ENCODE measurements at places on chromosomes 4 and X.
A peak's percentile ranks its signal among the peaks of the same experiment; 100 is the strongest.

DNA sequence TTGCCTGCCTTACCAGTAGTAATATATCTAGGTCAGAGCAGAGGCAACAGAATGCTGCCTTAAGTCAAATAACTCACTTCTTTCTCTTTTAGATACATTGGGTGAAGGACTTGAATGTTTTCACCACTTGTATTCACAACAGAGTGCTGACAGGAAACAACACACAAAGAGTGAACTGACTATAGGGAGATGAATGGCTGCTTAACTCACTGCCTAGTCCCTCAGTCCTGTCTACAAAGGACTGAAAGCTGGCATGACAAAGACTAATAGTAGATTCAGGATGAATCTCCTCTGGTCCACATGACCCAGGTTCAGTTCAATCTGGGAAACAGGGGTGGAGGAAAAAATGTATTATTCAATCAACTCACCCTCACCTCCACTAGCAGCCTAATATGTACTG, 134.2 kb downstream of the GALNTL6 start:
- no peak for DNase-seq

GRCh38 chr4:27018910-27019309, 158.3 kb downstream of the STIM2 start:
- no peak for DNase-seq

DNA sequence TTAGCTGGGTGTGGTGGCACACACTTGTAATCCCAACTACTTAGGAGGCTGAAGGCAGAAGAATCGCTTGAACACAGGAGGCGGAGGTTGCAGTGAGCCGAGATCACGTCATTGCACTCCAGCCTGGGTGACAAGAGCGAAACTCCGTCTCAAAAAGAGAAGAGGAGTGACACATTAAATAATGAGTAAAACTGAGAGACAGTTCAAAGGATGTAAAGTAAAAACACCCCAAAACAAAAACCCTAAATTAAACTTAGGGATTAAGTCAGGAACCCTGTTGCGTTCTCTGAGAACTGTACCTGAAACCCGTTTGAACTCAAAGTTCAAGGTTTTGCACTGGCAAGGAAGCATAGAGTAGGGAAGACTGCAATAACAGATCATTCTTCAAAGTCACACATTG, 141.7 kb downstream of the BRWD3 start:
- DNase-seq, result no peak

GRCh38 chrX:83966347-83966746, 105.4 kb downstream of the CYLC1 start:
- no peak for DNase-seq

GRCh38 chr4:140969296-140969695, 164.0 kb downstream of the RNF150 start:
- no peak for DNase-seq

DNA sequence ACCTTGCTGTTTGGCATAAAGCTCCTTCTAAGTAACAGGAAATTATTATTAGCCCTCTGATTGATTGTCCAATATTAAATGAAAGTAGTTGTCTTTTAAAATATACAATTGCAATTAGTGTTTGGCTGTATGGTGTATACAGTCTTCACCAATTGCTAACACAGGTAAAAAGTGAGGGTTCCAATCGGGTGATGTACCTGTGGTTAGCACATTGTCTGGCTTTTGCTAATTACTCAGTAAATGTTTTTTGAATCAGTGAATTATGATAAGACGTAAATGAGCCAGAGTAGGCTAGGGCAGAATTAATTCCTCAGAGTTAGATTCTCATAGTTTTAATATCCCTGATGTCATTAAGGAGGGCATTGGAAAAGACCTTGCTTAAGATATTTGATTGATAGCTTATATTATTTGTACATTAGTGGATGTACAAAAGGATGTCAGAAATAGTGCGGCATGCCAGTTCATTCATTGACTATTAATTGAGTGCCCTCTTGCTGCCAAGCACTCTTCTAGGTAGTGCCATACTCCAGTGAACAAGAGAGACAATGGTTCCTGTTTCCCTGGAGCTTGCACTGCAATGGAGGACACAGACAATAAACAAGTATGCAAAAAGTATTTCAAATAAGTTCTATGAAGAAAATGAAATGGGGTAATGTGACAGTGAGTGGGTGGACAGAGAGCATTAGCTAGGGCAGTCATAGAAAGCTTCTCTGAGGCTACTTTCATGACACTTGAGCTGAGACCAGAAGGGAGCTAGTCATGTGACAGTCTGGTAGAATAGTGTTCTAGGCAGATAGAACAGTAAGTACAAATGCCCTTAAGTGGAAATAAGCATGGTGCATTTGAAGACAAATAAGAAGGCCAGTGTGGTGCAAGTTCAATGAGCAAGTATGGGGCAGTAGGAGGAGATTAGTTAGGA, 205.9 kb upstream of the CASK start:
- no peak for DNase-seq

- DNase-seq, result no peak
Observed at GRCh38 chrX:68084765-68085164, 348.5 kb downstream of the OPHN1 start.

DNA sequence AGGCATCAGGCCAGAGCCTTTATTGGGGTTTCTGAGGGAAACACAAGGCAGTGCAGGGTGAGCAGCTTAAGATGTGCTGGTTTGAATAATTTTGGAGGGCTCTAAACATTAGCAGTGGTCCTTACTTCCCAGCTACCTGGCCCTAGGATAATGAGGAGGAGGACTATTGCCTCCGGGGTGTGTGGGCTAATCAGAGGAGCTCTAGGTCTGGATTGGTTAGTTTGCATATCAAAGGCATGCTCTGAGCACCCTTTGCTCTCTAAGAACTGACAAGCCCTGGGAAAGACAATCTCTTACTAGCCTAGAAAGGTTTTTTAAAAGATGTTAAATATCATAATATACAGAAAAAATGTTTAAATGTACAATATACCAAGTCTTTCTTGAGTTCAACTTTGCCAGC, 58.4 kb downstream of the RXFP1 start:
- no peak for DNase-seq

- DNase-seq, result no peak
Observed at GRCh38 chrX:133646719-133647116, 231.4 kb upstream of the GPC4 start.

DNA sequence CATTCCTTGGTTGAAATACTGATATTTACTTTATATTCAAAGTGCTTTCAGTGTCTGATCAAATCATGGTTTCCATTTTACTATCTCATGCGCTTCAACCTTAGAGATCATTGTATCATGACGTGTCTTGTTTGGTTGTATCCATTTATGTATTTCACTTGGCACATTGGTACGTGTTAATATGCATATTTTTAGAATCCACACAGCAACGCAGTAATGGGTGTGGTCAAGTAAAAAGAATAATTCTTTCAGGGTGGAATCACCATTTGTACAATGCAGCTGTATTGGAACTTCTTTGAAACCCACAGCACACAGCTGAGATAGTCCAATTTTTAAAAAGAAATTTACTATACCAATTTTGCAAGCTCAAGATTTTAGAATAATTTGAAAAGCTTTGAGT, 29.1 kb downstream of the VCX start:
- DNase-seq, result no peak

DNA sequence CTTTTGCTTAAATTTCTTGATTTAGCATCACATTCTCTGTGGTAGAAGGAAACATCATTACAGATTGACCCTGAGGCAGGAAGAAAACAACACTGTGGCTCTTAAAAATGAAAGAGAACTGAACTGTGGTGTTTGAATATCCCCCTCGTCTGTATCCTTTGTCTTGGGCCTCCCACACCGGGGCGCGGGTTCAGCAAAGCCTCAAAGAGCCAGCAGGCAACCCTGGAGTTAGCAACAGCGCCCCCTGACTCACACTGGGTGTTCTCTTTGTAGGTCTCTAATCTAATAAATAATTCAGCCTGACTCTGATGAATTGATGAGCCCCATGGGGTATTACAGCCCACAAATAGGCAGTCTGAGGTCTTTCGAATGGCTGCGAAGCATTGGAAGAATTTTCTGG, 46.1 kb upstream of the CTSO start:
- DNase-seq, result no peak

- DNase-seq, result no peak
Observed at GRCh38 chr4:118329849-118330248, 23.0 kb downstream of the PRSS12 start.

GRCh38 chr4:141416677-141417363, 196.1 kb downstream of the ZNF330 start:
- no peak for DNase-seq

DNA sequence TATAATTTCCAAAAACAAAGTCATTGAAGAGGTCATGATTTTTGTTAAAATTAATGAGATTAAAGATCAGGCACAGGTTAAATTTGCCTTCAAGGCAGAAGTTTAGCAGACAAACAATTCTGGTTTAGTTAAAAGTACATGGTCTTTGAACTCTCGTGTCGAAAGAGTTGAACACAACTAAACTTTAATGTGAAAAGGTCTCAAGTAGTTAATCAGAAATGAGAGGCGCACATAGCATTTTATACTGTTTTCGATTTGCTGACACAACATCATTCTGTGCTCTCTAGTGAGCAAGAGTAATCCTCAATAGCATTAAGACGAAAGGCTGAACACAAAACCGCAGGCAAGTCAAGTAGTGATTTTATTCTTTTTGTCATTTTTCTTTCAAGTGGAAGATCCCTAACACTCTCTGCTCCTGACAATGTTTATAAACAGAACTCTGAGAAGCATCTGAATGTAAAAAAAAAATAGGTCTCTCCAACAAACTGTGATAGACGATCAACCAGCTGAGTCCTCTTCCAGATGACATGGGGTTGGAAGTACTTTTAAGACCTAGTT, 49.8 kb downstream of the SH3RF1 start:
- DNase-seq, result no peak

DNA sequence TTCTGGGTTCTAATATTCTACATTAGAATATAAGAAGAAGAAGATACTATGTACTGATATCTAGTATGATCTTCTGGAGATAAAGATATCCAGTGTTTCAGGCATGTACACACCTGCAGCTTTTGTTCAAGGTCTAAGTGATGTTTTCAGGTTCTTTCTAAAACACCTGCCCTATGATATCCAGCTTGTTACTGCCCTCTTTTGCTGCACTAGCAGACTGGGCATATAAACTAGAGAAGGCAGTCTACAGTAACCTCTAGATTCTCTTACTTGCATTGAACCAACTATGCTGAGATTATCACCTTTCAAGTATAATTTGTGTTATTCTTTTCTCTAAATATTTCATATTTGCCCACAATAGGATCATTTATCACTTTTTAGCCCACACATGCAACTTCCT, 1.9 kb upstream of the FRYL start:
- DNase-seq, result no peak

DNA sequence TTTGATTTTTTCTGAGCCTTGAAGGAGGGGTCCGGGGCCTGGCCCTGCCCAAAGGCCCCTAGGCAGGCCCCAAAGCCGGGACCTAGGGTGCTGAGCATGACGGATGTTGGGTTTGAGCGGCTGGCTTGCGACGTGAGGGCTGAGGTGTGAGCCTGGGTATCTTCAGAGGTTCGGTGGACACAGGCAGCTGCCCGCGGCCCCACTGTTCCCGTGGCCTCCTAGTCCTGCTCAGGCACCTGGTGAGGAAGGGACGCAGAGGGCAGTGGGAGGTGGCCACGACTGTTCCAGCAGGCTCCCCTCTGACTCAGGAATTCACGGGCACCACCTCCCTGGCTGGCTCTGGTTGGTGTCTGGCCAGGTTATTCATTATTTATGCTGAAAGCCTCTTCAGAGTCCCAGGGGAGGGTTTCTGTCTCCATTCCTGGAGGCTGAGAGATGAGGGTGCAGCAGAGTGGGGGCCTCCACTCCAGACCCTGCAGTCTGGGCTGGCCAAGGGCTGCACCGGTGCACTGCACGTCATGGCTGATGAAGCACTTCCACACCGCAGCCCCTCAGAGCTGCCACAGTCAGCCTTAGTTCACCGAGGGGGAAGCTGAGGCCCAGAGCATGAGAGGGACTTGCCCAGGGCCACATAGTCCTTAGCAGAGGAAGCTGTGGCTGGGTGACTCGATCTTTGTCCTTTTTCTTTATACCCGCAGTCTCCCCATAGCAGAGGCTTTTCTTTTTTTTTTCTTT, 2.2 kb downstream of the MSANTD1 start:
- DNase-seq, result peak; percentile 60

DNA sequence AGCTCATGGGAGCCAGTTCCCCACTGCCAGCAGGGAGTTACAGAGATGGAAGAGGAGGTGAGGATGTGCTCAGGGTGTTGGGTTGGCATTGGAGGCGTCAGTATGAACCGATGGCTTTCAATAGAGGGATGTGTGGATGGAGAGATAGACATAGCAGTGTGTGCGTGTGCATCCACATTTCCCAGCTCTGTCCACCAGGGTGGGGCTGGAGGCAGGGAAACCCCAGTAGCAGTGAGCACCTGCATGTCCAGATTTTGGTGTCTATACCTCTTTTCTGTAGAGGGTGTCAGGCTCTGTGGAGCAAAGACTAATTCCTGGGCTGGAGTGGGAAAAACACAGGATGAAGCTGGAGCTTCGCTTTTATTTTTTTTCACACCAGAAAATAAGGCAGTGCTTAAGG, 37.2 kb upstream of the HGFAC start:
- DNase-seq, result no peak

GRCh38 chrX:1264556-1264955, 4.1 kb upstream of the CSF2RA start:
- no peak for DNase-seq

- no peak for DNase-seq
Observed at GRCh38 chr4:139077567-139078355, 62.2 kb downstream of the NOCT start.

- no peak for DNase-seq
Observed at GRCh38 chr4:3412257-3413020, 29.3 kb upstream of the HGFAC start.

GRCh38 chr4:67052814-67053675, 492.3 kb downstream of the CENPC start:
- DNase-seq, result no peak

DNA sequence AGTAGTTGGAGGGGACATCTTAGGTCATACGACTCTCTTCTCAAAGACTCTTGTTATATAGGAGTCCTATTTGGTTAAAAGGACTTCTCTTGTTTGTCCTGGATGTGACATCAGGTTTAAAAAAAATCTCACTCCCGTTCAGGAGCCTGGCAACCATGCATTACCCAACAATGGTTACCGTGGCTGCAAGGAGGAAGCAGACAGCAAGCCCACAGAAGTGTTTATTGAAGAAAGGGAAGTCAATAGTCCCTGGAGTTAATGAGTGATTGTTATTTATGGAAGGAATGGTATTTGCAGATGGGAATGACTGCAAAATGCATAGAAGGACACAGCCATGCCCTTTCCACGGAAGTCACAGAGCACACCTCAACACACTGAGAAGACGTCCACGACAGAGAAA, 75.9 kb upstream of the ENPP6 start:
- DNase-seq, result no peak

- DNase-seq, result no peak
Observed at GRCh38 chr4:14091966-14092365, 464.4 kb upstream of the BOD1L1 start.

Measured in SK-N-DZ (cell line).